NAMALWA (cell line): ENCODE measurements at places on chromosomes 16 and 17.

DNA sequence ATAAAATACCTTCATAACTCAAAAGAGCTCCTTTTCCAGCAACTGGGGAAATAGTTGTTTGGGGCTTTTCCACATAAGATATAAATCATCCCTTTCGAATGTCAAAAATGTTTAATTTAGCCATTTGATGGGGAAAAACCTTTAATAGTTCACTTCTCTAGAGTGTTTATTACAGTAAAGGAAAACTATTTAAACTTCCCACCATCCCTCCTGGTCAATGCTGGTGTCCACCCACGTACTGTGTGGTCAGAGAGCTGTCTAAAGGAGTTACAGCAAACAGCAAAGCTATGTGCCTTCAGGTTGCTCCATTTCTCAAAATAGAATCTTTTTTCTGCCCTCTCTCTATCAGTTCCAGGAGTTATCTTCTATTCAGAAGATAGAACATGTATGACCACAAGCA lies 33.5 kb downstream of the KANSL1 start:
- DNase-seq = no peak

DNA sequence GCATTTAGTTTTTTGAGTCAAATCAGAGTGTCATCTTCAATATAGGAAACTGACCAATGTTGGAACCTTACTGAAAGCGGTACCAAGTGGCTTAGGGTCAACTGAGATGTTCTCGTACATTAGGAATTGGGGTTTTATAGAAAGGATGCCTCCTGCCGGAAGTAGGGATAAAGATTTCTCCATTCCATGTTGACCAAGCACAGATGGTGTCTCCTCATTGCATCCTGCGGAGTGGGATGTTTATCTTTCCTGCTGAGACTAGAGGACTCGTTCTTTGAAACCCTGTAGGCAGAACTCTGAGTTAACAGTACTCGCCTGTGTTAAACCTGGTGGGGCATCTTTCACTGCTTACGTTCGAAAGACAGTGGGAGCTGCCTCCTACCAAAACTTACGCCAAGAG lies 1.4 kb downstream of the SHISA6 start:
- DNase-seq = no peak

- DNase-seq = no peak
These were observed 36.9 kb downstream of the ARHGAP27 start for GRCh38 chr17:45395569-45396415.

- DNase-seq = no peak
These were observed 6.3 kb downstream of the CLUH start for GRCh38 chr17:2705263-2705662.

DNA sequence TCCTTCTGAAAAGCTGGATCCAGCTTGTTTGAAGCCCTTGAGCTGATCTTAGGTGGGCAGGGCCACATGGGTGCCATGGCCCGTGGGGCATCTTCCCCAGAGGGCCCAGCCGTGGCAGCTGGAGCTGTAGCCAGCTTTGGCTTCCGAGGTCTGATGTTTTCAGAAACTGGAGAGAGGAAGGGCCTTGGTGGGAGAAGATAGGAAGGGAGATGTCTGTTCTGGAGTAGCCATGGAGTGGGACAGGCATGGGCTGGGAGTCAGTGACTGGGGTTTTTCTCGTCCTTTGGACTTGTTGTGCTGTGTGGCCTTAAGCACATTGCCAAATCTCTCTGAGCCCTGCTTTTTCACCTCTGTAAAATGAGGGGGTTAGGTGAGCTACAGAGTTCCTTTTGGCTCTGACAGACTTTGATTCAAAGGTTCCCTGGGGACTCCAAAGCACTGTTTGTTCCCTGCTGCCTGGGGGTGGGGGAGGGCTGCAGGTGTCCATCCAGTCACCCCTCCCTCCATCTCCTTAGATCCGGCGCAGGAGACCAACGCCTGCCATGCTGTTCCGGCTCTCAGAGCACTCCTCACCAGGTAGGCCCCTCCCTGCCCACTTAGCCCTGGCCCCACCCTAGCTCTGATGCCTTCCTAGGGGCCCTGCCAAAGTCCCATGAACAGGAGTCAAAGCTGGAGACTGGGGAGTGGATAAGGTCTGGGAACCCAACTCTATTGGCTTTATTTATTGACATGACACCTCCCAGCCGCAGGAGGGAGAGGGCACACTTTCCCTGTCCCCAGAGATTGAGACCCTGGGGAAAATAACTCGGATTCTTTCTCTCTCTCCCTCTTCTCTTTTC lies 2.1 kb downstream of the PPP1R1B start:
- DNase-seq = no peak

GRCh38 chr17:10309003-10309974 lies 63.5 kb downstream of the MYH13 start:
- no peak for DNase-seq

DNA sequence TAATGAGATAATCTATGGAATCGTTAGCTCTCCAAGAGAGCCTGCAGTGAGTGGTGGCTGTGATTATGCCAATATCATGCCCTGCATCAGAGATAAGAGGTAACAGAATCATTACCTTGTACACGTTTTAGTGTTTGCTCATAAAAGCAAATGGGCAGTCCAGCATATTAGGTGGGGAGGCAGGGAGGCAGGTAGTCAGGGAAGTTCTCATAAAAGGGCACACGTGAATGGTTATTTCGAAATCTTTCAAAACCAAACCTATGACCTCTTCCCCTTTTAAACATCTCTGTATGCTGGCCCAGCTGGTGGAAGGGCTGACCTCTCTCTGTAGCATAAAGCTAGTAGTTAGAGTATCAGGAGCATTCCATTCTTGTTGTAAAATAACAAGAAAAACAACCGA lies 51.7 kb downstream of the VAT1L start:
- no peak for DNase-seq

DNA sequence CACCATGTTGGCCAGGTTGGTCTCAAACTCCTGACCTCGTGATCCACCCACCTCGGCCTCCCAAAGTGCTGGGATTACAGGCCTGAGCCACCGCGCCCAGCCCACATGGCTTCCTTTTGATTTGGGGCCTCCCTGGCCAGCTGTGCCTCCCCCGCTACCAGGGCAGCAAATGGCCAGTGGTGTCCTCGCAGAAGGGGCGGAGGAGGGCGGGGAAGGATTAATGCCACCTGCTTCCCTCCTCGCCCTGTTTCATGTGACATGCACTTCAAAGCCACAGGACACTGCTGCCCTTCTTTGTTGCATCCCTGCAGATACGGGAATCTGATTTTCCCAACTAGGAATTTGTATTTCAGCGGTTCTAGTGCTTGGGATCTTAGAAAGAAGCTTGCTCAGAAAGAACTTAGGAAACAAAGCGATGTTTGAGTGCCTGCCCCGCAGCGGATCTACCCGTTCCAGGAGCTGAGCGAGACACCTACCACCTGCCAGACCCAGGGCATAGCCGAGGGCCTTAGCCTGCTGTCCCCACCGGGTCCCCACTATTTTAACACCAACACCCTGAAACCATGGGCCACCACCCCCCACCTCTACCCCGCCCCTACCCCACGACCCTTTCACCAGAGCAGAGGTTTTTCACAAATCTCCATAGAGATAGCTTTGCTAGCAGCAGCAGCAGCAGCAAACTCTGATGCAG lies 37.7 kb upstream of the CCDC182 start:
- no peak for DNase-seq

DNA sequence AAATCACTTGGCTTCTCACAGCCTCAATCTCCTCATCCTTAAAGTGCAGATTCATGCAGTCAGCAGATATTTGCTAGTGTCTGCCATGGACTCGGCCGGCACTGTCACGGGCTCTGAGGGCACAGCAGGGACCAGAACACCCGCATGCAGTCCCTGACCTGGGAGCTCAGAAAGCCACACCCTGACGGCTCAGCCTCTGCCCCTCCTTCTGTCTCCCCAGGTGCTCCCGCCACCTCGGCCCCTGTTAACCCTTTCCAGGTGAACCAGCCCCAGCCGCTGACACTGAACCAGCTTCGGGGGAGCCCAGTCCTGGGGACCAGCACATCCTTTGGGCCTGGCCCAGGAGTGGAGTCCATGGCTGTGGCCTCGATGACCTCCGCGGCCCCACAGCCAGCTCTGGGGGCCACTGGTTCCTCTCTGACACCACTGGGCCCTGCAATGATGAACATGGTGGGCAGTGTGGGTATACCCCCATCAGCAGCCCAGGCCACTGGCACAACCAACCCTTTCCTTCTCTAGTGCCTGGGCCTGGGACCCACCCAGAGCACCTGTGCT lies 28.7 kb downstream of the B9D1 start:
- no peak for DNase-seq

DNA sequence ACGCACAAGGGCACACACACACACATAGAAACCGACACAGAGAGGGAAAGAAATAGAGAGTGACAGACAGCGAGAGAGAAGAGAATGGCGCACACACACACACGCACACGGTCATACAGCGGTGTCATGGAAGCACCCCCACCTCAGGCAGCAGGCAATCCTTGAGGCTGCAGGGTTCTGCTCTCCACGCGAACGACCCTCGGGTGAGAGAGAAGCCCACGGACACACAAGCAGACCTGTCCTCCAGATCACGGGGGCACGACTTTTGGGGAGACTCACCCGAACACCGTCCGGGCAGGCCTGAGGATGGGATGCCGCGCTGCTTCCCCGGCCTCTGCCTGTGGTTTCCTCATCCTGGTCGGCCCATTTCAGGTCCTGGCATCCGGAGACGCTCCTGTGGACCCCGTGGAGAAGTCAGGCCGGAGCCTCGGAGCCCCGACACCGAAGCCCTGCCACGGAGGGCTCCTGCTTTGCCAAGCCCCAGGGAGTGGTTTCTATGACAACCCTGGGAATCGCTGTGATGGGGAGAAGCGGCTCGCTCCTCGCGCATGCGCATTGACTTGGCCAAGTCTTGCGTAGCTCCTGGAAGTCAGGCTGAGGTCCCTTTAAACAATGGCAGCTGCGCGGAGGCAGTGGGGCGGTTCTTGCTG lies 118.2 kb upstream of the KCNJ18 start:
- DNase-seq = no peak

GRCh38 chr16:88375236-88375975 lies 7.4 kb upstream of the ZNF469 start:
- DNase-seq = no peak

DNA sequence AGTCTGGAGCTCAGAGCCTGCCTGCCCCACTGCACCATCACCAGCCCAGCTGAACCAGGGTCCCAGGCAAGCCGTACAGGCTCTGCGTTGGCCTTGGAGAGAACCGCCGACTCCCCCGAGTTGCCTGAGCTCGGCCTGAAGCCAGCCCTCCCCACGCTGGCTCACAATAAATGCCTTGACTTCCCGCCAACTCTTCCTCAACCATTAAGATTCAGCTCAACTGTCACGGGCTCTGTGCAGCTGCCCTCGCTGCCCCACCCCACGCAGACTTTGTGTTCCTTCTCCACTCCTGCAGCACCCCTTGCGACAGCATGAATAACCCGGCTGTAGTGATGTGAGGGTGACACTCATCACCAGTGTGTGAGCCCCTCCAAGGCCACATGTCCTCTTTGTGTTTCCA lies 4.8 kb upstream of the QPRT start:
- no peak for DNase-seq

- DNase-seq = peak; percentile 15
These were observed at the start of gene ITGAX for GRCh38 chr16:31354394-31355291. TSS of gene ITGAX (plus strand) at chr16:31355176. CDS start at chr16:31355255, 79 bp downstream.

- DNase-seq = no peak
These were observed 1.1 kb downstream of the GGT6 start for GRCh38 chr17:4559139-4559791.

GRCh38 chr17:33055171-33055611 lies 63.5 kb downstream of the SPACA3 start:
- no peak for DNase-seq

GRCh38 chr16:22743401-22743800 lies 70.6 kb upstream of the HS3ST2 start:
- peak; percentile 15 for DNase-seq

DNA sequence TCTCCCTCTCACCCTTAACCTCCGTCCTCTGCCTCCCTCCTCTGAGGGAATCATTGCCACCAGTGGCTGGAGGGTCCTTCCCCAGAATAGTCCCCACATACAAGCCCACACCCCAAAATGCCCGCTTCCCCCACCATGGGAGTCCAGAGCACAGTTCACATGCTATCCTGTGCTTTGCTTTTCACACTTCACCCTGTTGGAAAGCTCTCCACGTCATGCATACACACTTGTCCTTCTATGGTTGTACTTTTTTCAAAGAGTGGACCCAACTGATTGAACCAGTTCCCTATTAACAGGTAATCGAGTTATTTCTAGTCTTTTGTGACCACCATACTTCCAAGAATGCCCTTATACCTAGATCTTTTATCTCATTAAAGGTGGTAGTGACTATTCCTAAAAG lies 23.8 kb upstream of the KIFC3 start:
- DNase-seq = no peak

DNA sequence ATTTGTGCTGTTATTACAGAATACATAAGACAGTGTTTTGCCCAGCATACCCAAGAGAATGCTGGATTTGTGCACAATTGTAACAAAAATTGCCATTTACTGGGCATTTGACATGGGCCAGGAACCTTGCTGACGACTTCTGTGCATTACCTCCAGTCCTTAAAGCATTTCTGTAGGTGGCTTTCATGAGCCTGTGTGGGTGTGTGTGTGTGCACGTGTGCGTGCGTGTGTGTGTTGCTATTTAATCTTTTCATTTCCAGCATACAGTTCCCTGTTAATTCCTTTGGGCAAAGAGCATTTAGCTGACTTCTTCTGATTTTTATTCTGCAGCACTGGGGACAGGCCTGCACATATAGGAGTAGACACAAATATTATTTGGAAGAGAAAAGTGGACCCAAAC lies 134.4 kb downstream of the CYLD start:
- no peak for DNase-seq

DNA sequence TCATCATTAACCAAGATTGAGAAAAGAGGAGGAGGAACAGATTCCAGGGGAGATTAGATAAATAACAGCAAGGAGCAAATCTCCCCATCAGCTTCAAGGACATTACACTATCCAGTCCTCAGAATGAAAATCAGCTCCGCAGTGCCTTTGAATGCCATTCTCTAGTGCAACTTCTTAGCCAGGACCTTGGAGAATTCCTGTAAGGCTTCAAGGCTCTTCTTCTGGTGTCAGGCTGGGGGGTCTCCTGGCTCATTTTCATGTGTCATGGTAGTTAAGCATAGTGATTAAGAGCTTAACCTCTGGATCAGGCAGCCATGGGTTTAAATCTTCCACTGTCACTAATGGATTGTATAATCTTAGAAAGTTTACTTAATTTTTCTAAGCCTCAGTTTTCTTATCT lies 137.3 kb upstream of the CCL2 start:
- no peak for DNase-seq

DNA sequence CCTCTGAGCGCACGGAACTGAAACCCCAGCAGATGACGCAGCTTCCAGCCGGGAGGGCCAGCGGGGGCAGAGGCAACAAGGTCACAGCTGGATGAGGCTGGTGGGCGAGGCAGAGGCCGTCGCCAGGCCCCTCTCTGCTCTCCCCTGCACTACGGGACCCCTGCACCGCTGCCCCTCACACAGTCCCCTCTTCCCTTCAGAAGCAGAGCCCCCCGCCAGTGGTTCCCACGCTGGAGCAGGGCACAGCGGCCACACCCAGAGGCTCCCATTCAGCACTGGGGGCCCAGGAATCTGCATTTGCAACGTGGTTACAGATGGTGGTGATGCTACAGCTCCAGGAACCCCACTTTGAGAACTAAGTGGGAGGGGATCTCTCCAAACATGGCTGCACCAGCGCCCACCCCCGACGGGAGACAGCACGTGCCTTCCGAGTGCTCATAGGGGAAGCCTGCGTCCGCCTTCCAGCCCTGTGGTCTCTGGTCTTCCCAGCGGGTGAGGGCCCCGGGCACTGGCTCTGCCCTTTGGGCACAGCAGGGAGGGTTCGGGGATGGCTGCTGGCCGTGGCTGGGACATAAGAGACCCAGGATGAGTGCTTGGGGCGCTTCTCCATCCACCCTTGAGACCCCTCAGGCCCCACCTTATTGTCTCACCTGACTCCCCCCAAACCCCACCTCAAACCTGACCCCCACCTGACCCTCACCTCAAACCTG lies 4.7 kb upstream of the RAB40B start:
- DNase-seq = no peak
